H1 (cell line): ENCODE measurements at places on chromosomes 6 and 20.

GRCh38 chr6:158672726-158673125, 22.9 kb downstream of the SYTL3 start:
- DNase-seq, result no peak
- no peaks in the 10 kb centered on the region for H3K36me3 ChIP-seq
- H3K4me3 ChIP-seq, result no peak overlapping the region
- no peaks in the 10 kb centered on the region for H3K27me3 ChIP-seq
- no peaks in the 10 kb centered on the region for H3K4me1 ChIP-seq
- H3K27ac ChIP-seq, result no peak overlapping the region

GRCh38 chr6:37659561-37659960, 38.1 kb downstream of the MDGA1 start:
- H3K27me3 ChIP-seq, result no peaks in the 10 kb centered on the region
- H3K4me1 ChIP-seq, result no peaks in the 10 kb centered on the region
- H3K4me3 ChIP-seq, result no peak overlapping the region
- DNase-seq, result no peak

DNA sequence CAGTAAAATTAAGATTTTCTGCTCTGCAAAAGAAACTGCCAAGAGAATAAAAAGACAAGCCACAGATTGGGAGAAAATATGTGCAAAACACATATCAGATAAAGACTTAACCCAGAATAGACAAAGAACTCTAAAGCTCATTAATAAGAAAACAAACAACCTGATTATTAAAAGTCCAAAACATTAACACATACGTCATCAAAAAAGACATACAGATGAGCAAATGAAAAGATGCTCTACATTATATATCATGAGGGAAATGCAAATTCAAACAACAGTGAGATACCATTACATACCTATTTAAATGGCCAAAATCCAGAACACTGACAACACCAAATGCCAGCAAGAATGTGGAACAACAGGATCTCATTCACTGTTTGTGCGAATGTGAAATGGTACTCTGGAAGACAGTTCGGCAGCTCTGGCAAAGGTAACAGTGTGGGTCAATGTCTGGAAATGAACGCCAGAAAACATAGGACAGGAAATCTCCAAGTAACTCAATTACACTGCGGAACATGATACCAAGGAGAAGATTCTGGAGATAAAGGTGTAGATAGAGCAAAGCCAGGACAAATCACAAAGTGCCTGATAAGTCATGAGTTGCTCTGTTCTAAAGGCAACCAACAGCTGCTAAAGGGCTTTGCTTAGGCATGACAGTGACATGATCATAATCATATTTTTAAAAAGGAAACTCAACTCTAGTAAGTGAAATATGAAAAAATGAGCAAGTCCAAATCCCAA, 96.8 kb downstream of the PDE10A start:
- H3K27me3 ChIP-seq, result no peaks in the 10 kb centered on the region
- no peak for DNase-seq
- H3K4me1 ChIP-seq, result no peaks in the 10 kb centered on the region
- H3K4me3 ChIP-seq, result no peak overlapping the region
- no peaks in the 10 kb centered on the region for H3K36me3 ChIP-seq
- no peak overlapping the region for H3K27ac ChIP-seq

DNA sequence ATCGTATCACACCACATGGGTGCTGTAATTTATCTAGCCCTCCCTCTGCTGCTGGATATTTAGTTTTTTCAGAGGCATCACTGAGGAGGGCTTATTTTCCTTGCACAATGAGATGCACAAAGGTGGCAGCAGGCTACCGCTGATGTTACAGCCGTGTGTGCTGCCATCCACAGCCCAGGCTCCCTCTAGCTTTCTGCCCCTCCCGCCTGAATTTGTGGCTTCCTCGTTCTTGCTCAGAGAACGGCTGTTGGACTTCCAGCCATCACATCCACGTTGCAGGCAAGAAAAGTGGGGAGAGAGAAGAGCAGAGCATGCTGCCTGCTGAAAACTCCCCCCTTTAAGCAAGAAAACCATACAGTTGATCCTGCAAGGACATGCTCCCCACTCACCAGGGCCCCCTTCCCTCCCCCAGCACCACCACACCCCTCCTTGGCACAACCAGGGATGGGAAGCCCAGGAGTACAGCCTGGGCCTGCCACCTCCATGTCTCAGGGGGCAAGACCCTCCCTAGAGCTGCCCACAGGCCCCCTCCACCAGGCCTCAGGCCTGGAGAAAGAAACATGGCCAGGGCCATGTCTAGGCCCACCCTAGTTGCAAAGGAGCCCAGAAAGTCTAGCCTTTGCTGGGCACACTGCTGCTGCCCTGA, 102.6 kb downstream of the MRPL14 start:
- H3K4me1 ChIP-seq, result no peaks in the 10 kb centered on the region
- DNase-seq, result no peak
- no peaks in the 10 kb centered on the region; the same call in 1 of the 2 replicates for H3K27me3 ChIP-seq
- no peaks in the 10 kb centered on the region for H3K36me3 ChIP-seq

GRCh38 chr6:136230219-136230853, 19.8 kb downstream of the MTFR2 start:
- no peak for DNase-seq
- no peak overlapping the region for H3K27ac ChIP-seq
- no peaks in the 10 kb centered on the region for H3K36me3 ChIP-seq

- H3K4me3 ChIP-seq, result no peak overlapping the region
- H3K4me1 ChIP-seq, result no peaks in the 10 kb centered on the region
- H3K36me3 ChIP-seq, result no peaks in the 10 kb centered on the region
- no peak for DNase-seq
- no peak overlapping the region for H3K27ac ChIP-seq
- H3K27me3 ChIP-seq, result no peaks in the 10 kb centered on the region
These were observed 21.3 kb upstream of the TLDC2 start for GRCh38 chr20:36854348-36855240.

GRCh38 chr6:157592541-157592940, 211.6 kb downstream of the ZDHHC14 start:
- DNase-seq, result no peak
- no peak overlapping the region for H3K4me3 ChIP-seq
- H3K27ac ChIP-seq, result no peak overlapping the region
- no peaks in the 10 kb centered on the region for H3K27me3 ChIP-seq
- no peaks in the 10 kb centered on the region for H3K36me3 ChIP-seq
- H3K4me1 ChIP-seq, result no peaks in the 10 kb centered on the region

- no peak for DNase-seq
- no peak overlapping the region for H3K27ac ChIP-seq
- no peaks in the 10 kb centered on the region for H3K27me3 ChIP-seq
- H3K4me3 ChIP-seq, result no peak overlapping the region
These were observed 323.9 kb downstream of the LAMA2 start for GRCh38 chr6:129206821-129207220.

- H3K36me3 ChIP-seq, result no peaks in the 10 kb centered on the region
- no peak for DNase-seq
- no peak overlapping the region for H3K4me3 ChIP-seq
- no peaks in the 10 kb centered on the region for H3K27me3 ChIP-seq
- H3K4me1 ChIP-seq, result no peaks in the 10 kb centered on the region
These were observed 127.0 kb downstream of the MAFB start for GRCh38 chr20:40562031-40562430.

GRCh38 chr6:36305885-36306284, 30.8 kb downstream of the BNIP5 start:
- H3K27me3 ChIP-seq, result no peaks in the 10 kb centered on the region
- H3K4me1 ChIP-seq, result no peaks in the 10 kb centered on the region; the same call in 1 of the 2 replicates
- DNase-seq, result no peak
- no peaks in the 10 kb centered on the region for H3K36me3 ChIP-seq
- H3K27ac ChIP-seq, result no peak overlapping the region

- no peak overlapping the region for H3K4me3 ChIP-seq
- no peaks in the 10 kb centered on the region for H3K36me3 ChIP-seq
- no peaks in the 10 kb centered on the region for H3K27me3 ChIP-seq
- H3K4me1 ChIP-seq, result no peaks in the 10 kb centered on the region
- no peak for DNase-seq
These were observed 272.7 kb downstream of the GRIK2 start for GRCh38 chr6:101666256-101666655.

DNA sequence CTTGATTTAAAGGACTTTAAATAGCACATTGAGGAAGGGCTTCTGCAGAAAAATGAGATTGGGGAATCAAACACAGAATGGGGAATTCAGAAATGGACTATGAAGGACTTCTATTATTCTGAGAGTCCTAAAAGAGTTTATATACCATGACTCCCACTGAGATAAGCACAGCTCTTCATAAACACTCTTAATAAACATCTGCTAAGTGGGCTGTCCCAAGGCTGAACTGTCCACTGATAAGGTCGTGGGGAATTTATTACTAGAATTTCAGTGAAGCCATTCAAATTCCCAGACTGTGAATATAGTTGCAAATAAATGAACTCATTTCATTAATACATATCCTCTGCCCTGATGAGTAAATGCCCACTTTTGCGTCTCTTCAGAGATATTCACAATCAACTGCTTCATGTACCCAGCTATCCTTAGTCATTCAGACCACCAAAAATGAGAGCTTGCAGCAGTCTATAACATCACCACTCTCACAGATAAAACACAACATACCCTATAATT, 468.2 kb upstream of the RUNX2 start:
- DNase-seq, result no peak
- no peaks in the 10 kb centered on the region for H3K36me3 ChIP-seq
- H3K4me3 ChIP-seq, result no peak overlapping the region
- no peaks in the 10 kb centered on the region for H3K4me1 ChIP-seq
- H3K27me3 ChIP-seq, result no peaks in the 10 kb centered on the region

GRCh38 chr6:14023855-14024254, 93.7 kb upstream of the CD83 start:
- H3K4me1 ChIP-seq, result peaks cover 17% of the 10 kb centered on the region
- H3K4me3 ChIP-seq, result no peak overlapping the region
- H3K27ac ChIP-seq, result no peak overlapping the region
- DNase-seq, result no peak

GRCh38 chr6:32638532-32639219, 1.5 kb downstream of the HLA-DQA1 start:
- H3K4me3 ChIP-seq, result no peak overlapping the region
- H3K36me3 ChIP-seq, result no peaks in the 10 kb centered on the region
- no peak for DNase-seq
- no peak overlapping the region for H3K27ac ChIP-seq
- no peaks in the 10 kb centered on the region for H3K4me1 ChIP-seq

DNA sequence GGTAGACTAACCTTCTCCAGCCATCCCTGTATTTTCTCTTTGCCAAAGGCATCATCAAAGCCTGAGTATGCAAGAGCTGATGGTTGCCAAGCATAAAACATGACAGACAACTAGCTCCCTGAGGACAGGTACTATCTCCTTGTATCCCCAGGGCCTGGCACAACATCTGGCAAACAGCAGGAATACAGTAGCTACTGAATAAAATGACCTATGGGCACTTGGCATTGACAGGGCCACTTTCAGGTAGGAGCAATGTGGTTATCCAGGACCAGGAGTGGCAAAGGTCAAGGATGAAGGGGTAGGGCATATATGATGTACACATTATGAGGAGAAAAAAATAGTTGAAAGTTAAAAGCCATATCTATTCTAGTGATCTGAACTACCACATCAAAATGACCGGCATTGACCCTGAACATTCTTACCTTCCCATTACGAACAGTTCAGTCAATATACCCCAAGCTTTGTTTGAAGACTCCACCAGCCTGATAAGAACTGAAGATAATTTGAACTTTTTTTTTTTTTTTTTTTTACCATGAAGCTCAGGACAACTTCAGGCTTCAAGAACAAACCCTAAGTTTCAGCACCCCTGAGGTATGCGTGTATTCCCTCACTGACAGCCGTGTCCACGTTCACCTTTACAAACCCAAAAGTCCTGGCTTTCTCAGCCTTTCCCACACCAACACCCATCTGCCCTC, 12.3 kb downstream of the ABHD12 start:
- no peak overlapping the region for H3K27ac ChIP-seq
- no peaks in the 10 kb centered on the region for H3K4me1 ChIP-seq
- H3K27me3 ChIP-seq, result no peaks in the 10 kb centered on the region
- 0 out of 2 replicates have a peak, but pooled peaks cover 3% of the 10 kb centered on the region for H3K36me3 ChIP-seq

- H3K4me1 ChIP-seq, result no peaks in the 10 kb centered on the region
- no peaks in the 10 kb centered on the region for H3K36me3 ChIP-seq
- H3K27ac ChIP-seq, result no peak overlapping the region
- no peak overlapping the region for H3K4me3 ChIP-seq
- no peak for DNase-seq
These were observed 41.4 kb upstream of the SAMHD1 start for GRCh38 chr20:36992802-36993334.
